NCI-H460 (cell line): ENCODE measurements at places on chromosomes 7 and 10.

DNA sequence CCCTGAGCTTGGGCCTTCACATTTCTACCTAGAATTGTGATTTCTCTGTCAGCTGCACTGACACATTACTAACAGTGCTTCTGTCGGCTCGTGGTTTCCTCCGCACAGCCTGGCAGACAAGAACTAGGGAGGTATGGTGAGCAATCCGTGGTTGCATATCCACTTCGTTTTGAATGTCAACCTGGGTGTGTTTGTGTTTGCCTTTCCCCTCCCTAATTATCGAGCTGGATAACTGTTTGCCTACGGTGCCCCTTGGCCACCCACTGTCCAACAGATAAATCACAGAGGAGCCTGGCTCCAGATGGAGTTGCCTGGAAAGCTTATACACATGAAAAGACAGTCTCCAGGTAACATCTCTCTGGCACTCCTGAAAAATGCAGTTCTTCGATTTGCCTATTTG is 228.8 kb downstream of the TRIL start:
- DNase-seq: no peak

DNA sequence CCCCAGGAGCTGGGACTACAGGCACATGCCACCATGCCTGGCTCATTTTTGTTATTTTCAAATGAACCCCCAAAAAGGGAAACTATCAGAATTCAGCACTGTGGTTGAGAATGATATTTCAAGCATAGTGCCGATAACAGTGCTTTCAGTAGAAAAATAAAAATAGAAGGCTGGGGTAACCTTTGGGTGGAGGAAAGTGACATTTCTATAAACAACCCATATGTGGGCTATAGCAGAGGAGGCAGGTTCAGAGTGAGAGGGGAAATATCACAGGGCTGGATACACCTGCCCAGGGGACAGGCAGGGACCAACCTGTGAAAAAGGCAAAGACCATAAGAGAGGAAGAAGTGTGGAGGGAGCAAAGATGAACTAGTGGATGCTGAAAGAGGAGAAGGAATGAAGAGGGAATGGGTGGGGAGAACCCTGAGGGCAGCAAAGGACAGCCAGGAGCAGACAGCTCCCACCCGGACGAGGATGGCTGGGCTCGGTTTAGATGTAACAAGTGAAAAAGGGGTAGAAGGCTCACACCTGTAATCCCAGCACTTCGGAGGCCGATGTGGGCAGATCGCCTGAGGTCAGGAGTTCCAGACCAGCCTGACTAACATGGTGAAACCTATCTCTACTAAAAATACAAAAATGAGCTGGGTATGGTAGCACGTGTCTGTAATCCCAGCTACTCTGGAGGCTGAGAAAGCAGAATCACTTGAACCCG is 56.5 kb downstream of the MAP3K8 start:
- no peak for DNase-seq

- peak; percentile 44 for DNase-seq
Measured at GRCh38 chr7:105691680-105692564, 110.6 kb upstream of the EFCAB10 start.

- no peak for DNase-seq
Measured at GRCh38 chr7:155850766-155851678, 38.8 kb upstream of the SHH start.

DNA sequence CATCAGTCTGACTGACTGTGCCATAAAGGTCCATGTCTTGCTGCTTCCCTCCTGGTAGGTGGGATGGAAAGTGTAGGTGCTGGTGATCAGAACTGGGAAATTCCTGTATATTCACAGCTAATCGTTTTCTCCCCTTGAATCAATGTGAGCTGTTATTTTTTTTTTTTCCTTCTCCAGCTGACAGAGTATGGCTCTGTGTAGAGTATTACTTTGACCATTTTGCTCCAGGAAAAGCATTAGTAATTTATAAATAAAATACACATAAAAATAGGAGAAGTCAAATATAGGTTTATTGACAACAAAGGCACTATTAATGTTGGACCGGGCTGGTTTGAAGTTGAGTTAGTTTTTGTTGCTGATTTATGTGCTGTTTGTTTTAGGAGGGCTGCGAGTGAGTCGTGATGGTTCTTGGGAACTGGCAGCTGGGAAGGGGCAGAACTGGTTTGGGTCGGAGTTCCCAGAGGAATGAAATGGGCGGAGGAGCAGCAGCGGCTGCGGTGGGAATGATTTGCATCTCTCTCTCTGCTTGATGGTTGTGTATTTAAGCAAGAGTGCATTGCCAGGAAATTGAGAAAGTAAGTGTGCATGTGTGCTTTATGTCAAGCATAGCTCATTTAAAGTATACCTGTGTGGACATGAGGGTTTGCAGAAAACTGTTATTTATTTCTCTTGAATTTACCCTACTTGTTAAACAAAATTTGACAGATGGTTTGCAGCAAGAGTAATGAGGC is 80.9 kb downstream of the LRMDA start:
- DNase-seq: no peak

- DNase-seq: no peak
Measured at GRCh38 chr7:67392596-67393438, 396.2 kb downstream of the TYW1 start.

- no peak for DNase-seq
Measured at GRCh38 chr10:1116696-1117280, 60.6 kb downstream of the WDR37 start.

- no peak for DNase-seq
Measured at GRCh38 chr10:110044681-110045080, 36.9 kb downstream of the ADD3 start.

GRCh38 chr10:133359972-133360610 is 2.3 kb upstream of the FUOM start:
- DNase-seq: no peak

- DNase-seq: no peak
Measured at GRCh38 chr10:98030991-98031431, 590 bp upstream of the CRTAC1 start.

DNA sequence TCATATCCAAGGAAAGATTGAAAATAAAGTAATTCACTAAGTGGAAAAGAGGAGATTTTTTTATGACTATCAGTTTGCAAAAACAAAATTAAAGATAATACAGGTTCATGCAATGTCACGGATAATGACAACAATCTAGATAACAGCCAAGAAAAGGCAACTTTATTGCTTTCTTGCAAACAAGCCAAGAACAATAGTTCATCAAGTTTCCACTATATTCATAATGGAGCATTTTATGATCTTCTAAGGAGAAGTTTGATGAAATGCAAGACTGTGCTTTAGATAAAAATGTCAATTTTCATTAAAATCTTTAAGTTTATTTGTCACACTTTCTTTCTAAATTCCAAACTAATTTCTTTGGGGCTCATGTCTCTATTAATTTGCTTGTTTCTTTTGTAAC is 53.9 kb upstream of the NRP1 start:
- DNase-seq: no peak
